SJCRH30 (cell line): ENCODE measurements at places on chromosomes 16 and 17. TPM values are rescaled to one million over a fixed set of nuclear protein-coding genes. Genes with fewer than 3 reads are reported as not detected.

The LGALS9B gene
- total RNA-seq: not detected in 2 replicates

The DHRS7C gene
- not detected in 2 replicates for total RNA-seq

The KRT40 gene
- total RNA-seq: not detected in 2 replicates

The CDRT15 gene
- total RNA-seq: 0.36 and 0.66 TPM in 2 replicates

The CIITA gene
- total RNA-seq: 0.04 and 0.08 TPM in 2 replicates

DNA sequence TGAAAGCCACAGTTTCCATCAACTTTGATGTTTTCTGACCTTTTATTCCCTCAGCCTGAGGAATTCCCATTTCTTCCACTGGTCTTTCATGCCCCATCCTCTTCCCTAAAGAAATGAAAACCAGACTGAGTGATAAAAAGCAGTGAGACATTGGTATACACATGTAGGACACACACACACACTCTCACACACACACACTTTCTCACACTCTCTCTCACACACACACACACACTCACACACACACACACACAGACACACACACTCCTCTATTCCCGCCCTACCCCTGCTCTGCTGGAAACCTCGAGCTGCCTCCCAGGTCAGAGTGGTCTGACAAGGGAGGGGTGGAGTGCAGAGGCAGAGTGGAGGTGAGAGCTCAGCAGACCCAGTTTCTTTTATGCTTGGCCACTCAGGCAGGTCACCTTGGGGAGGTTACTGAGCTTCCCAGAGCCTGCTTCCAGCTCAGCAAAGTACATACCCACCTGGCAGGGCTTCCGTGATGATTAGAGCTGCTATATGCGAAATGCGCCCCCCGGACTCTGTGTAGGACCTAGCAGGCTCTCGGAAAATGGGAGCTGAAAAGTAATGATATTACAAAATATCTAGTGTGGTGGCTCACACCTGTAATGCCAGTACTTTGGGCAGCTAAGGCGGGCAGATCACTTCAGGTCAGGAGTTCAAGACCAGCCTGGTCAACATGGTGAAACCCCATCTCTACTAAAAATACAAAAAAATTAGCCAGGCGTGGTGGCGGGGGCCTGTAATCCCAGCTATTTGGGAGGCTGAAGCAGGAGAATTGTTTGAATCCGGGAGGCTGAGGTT is 30.7 kb downstream of the CCR7 start:
- H3K27ac ChIP-seq: no peak overlapping the region
- peaks cover 10% of the 10 kb centered on the region for H3K4me1 ChIP-seq
- DNase-seq: no peak
- H3K27me3 ChIP-seq: no peaks in the 10 kb centered on the region
- H3K4me3 ChIP-seq: no peak overlapping the region

DNA sequence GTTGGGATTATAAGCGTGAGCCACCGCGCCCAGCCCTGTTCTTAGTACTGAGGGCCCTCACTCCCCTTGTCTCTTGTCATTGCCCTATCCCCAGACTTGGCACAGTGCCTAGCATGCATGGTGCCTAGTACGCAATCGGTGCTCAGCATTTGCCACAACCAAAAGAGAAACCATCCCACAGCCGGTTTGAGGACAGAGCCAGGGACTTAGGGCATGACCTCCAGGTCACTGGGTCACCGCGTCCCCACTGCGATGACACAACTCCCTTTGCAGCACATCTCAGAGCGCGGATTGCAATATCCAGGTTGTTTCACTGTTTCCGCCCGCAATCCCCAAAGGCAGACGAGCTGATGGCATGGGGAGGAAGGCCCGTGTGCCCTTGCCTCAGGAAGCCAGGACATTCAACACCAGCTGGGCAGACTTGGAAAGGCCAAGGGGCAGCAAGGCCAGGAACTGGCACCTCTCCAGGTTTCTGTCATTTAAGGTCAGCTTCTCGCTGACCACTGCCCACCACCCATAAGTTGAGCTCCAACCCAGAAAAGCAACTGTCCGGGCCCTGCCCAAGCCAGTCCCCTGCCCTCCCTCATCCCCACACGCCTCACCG is 274.5 kb downstream of the MRTFB start:
- no peaks in the 10 kb centered on the region for H3K4me1 ChIP-seq
- DNase-seq: no peak
- no peaks in the 10 kb centered on the region for H3K27me3 ChIP-seq
- no peak overlapping the region for H3K27ac ChIP-seq
- H3K4me3 ChIP-seq: no peak overlapping the region

- H3K27ac ChIP-seq: no peak overlapping the region
- no peak for DNase-seq
- H3K4me3 ChIP-seq: no peak overlapping the region
- H3K4me1 ChIP-seq: no peaks in the 10 kb centered on the region
Observed at GRCh38 chr16:8611886-8612600, 9.5 kb upstream of the METTL22 start.

GRCh38 chr17:78343187-78343542 is 16.7 kb downstream of the SOCS3 start:
- H3K27ac ChIP-seq: peak overlapping the region; percentile 69
- H3K36me3 ChIP-seq: no peaks in the 10 kb centered on the region
- DNase-seq: peak; percentile 84
- no peaks in the 10 kb centered on the region for H3K27me3 ChIP-seq
- peaks cover 17% of the 10 kb centered on the region for H3K4me1 ChIP-seq

- H3K4me3 ChIP-seq: peak overlapping the region; percentile 93
- H3K27me3 ChIP-seq: no peaks in the 10 kb centered on the region
- peaks cover 9% of the 10 kb centered on the region for H3K4me1 ChIP-seq
Observed at GRCh38 chr17:1709403-1709951, 700 bp downstream of the TLCD2 start.

GRCh38 chr16:88824256-88825077 is 12.7 kb upstream of the APRT start:
- DNase-seq: no peak
- no peaks in the 10 kb centered on the region for H3K4me1 ChIP-seq
- no peaks in the 10 kb centered on the region for H3K36me3 ChIP-seq

GRCh38 chr16:84647828-84648594 is at the start of gene KLHL36:
KLHL36 (plus strand) TSS chr16:84648511; CDS start chr16:84650868, 2,357 bp downstream.
- H3K36me3 ChIP-seq: no peaks in the 10 kb centered on the region
- no peaks in the 10 kb centered on the region for H3K27me3 ChIP-seq
- no peak within 1 kb of the TSS for H3K27ac ChIP-seq
- DNase-seq: peak; percentile 35

GRCh38 chr16:4593086-4593485 is 21.6 kb downstream of the UBALD1 start:
- peak; percentile 89 for DNase-seq
- H3K36me3 ChIP-seq: no peaks in the 10 kb centered on the region
- H3K4me3 ChIP-seq: no peak overlapping the region
- no peaks in the 10 kb centered on the region for H3K27me3 ChIP-seq
- H3K4me1 ChIP-seq: peaks cover 13% of the 10 kb centered on the region

DNA sequence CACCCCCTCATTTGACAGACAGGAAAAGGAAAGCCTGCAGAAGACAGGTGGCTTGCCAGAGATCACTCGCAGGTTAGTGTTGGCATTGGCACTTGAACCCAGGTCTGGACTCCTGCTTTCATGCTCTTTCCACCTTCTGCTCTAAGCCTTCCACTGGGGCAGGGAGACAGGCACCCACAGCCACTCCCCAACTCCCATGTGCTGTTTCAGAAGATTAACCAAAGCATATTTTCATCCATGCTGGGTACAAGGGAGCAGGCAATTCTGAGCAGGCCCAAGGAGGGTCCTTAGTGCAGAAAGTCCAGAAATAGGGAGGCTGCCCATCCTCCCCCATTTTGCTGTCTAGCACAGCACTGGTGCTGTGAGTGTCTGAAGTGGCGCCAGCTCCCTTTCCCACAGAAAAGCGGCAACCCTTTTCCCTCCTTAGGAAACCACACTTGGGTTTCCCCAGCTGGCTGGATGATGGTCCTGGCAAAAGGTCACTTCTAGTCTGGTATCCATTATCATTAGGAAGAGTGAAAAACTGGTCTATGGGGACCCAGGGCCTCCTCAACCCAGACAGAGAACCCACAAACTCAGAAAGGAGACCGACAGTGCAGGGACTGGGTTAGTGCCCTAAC is 2.0 kb upstream of the CAVIN1 start:
- no peak overlapping the region for H3K4me3 ChIP-seq
- H3K36me3 ChIP-seq: no peaks in the 10 kb centered on the region

DNA sequence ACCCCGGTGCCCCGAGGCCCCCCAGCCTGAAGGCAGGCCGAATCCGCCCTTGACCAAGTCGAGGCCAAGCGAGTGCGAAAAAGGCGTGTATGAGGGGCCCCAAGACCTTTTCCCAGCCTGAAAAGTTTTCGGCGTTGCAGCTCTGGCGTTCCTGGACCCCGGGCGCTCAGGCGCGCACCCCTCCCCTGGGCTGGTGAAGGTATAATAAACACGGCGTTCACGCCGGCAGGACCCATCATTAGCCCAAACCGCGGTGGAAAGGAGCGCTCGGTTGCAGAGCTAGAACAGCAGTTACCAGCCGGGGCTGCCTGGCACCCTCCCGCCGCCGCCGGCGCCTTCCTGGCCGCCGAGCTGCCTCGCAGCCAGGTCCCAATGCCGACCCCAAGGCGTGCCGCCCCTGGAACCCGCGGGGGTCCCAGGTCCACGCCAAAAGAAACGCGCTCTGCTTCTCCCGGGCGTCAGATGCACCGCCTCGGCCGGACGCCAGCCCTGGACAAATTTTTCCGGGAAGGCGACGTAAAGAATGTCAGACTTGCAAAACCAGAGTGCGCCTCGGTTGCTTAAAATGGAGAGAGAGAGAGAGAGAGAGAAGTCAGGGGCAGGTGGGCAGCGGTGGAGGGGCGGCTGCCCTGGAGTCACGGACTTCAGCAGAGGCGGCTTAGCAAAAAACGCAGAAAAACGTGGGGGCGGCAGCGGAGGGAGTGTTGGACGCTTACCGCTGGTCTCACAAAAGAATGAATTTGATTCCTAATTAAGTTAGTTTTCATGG is 11.5 kb upstream of the FOXF1 start:
- H3K27me3 ChIP-seq: no peaks in the 10 kb centered on the region
- DNase-seq: peak; percentile 92
- no peaks in the 10 kb centered on the region for H3K36me3 ChIP-seq

GRCh38 chr16:12519986-12520385 is 283.7 kb downstream of the CPPED1 start:
- H3K27me3 ChIP-seq: no peaks in the 10 kb centered on the region
- H3K27ac ChIP-seq: no peak overlapping the region
- DNase-seq: no peak
- H3K4me3 ChIP-seq: no peak overlapping the region
- H3K36me3 ChIP-seq: no peaks in the 10 kb centered on the region

DNA sequence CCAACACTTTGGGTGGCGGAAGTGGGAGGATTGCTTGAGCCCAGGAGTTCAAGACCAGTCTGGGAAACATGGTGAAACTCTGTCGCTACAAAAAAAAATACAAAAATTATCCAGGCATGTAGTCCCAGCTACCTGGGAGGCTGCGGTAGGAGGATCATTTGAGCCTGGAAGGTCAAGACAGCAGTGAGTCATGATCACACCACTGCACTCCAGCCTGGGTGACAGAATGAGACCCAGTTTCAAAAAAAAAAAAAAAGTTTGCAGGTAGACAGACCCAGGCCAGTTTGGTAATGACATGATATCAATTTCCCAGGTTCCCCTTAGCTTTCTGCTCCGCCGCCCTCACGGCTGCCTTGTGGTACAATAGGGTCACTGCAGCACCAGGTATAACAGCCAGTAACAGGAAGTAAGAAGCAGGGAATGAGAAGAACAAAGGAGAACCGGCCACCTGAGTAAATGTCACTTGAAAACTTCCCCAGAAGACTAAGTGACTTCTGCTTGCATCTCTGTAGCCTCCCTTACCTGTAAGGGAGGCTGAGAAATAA is 201.2 kb upstream of the HSBP1 start:
- H3K27ac ChIP-seq: no peak overlapping the region
- DNase-seq: no peak
- no peaks in the 10 kb centered on the region for H3K36me3 ChIP-seq
- H3K27me3 ChIP-seq: no peaks in the 10 kb centered on the region
- no peak overlapping the region for H3K4me3 ChIP-seq

GRCh38 chr16:59144326-59144725 is 410.2 kb upstream of the GOT2 start:
- H3K4me1 ChIP-seq: peaks cover 8% of the 10 kb centered on the region
- no peak for DNase-seq
- no peak overlapping the region for H3K4me3 ChIP-seq
- no peak overlapping the region for H3K27ac ChIP-seq
- no peaks in the 10 kb centered on the region for H3K27me3 ChIP-seq
